NCI-H748 treated with DMSO at 0.1 percent for 48 hours (cell line): ENCODE measurements at places on chromosomes 5 and 9.
A peak's percentile ranks its signal among the peaks of the same experiment; 100 is the strongest.

DNA sequence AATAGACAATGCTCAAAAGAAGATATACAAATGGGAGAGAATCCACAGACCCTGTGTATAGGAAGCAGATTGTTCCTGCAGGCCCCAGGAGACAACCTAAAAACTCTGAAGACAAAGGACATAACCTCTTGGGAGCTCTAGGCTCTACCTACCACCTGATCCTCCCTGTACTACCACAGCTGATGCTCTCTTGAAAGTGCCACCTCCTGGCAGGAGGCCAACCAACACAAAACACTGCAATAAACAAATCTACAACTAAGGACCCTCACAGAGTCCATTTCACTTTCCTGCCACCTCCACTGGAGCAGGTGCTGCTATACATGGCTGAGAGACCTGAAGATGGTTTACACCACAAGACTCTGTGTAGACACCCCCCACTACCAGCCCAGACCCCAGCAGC, 49.0 kb downstream of the STARD4 start:
- DNase-seq, result peak; percentile 36

DNA sequence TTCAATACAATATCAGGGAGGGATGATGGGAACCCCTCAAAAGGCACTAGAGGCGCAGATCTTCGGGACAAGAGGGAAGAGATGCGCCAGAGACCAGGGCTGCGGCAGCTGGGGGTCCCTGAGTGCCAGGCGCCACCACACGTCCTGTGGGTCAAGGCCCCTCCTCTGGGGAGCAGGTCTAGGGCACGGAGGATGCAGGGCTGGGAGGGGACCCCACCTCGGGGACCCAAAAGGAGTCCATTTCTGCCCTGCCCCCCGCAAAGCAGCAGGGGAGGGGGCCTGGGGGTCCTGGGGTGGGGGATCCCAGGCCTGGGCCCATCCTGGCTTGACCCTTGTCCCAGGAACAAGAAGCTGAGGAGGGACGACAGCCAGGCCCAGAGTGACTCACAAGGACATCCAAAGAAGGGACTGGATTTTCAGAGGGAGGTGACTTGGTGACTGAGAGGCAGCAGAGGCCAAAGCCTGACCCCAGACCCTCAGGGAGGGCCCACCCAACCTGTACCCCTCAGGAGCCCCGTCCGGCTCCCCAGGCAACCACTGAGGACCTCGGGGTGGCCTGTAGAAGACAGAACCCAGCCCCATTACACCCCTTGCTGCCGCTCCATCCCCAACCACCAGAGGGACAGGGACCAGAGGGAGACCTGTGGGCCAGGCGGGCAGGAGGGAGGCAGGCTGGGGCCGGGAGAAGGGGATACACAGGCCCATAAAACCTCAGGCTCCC, 54.2 kb downstream of the LRSAM1 start:
- DNase-seq, result no peak

- no peak for DNase-seq
Observed at GRCh38 chr5:170190436-170191134, 42.2 kb upstream of the C5orf58 start.

- DNase-seq, result no peak
Observed at GRCh38 chr9:73034962-73035361, 82.1 kb upstream of the ALDH1A1 start.

- no peak for DNase-seq
Observed at GRCh38 chr5:90226433-90227099, 183.0 kb downstream of the CETN3 start.

DNA sequence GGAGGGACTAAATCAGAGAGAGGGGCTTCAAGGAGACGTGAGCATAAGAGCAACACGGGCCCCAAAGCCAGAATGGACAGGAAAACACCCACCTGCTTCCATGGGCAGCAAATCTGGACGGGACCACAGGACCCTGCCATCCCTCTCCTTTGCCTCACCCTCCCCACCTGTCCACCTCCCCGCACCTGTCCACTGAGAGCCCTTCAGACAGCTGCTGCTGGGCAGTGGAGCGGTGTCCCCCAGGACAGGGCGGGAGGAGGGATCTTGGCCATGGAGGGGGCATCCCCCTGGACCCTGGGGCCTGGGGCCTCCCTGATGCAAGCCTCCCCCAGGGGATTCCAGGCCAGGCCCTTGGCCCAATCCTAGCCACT, 2.6 kb downstream of the CCDC183 start:
- DNase-seq, result no peak

DNA sequence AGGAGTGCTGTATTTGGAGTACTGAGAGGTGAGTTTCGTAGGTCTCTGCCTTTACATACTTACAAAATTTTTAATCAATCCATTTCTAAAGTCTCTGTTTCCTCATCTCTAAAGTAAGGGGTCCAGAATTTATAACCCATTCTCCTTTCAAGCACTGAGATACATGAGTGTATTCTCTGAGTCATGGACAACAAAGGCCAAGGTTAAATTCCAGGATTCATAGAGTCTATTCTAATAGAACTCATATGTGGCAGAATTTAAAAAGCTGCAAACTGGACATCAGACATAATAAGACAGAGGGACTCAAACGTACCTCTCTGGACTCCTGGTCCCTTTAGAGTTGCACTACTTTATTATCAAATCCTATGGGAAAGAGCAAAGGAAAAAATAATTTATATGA, 112.5 kb upstream of the SLIT3 start:
- DNase-seq, result no peak
